ENCODE measurements at places on chromosomes 7 and 10. TPM values are rescaled to one million over a fixed set of nuclear protein-coding genes. Genes with fewer than 3 reads are reported as not detected.

Gene CCL26
- 8.1 TPM for total RNA-seq

Gene GALNT17
- total RNA-seq, result 0.11 TPM

Gene SPDYE9
- total RNA-seq, result not detected

Gene PILRB
- 45.3 TPM for total RNA-seq

Gene OR2A1
- total RNA-seq, result not detected

DNA sequence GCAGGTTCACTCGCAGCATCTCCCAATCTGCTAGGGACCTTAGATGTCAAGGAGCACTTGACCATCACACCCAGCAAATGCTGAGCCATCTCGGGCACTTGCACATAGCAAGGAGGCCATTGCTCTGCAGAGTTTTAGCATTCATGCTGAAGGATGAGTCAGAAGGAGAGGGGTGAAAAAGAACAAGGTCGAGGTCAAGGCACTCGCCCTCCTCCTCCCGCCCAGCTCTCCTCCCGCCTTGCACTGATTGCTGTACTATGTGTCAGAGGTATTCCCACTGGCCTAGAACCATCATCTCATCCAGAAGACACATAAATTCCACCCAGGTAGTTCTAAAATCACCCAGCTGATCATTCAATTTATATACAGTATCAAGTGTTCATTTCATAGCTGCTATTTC lies 255.1 kb upstream of the SP4 start:
- DNase-seq, result no peak
- H3K27me3 ChIP-seq, result peaks cover 24% of the 10 kb centered on the region
- H3K36me3 ChIP-seq, result no peaks in the 10 kb centered on the region
- no peak overlapping the region for H3K4me3 ChIP-seq
- H3K27ac ChIP-seq, result no peak overlapping the region

- H3K27me3 ChIP-seq, result no peaks in the 10 kb centered on the region
- no peaks in the 10 kb centered on the region for H3K4me1 ChIP-seq
- no peaks in the 10 kb centered on the region for H3K36me3 ChIP-seq
- no peak overlapping the region for H3K27ac ChIP-seq
- no peak overlapping the region for H3K4me3 ChIP-seq
Measured at GRCh38 chr7:84677117-84677732, 482.6 kb upstream of the SEMA3A start.

- H3K4me1 ChIP-seq, result peaks cover 10% of the 10 kb centered on the region
- H3K36me3 ChIP-seq, result 0 out of 3 replicates have a peak, but pooled peaks cover 7% of the 10 kb centered on the region
- H3K27me3 ChIP-seq, result no peaks in the 10 kb centered on the region
- peak overlapping the region; percentile 14 for H3K27ac ChIP-seq
- peak overlapping the region; percentile 30 for H3K4me3 ChIP-seq
Measured at GRCh38 chr7:2845034-2845592, 1.0 kb upstream of the GNA12 start.

- H3K4me1 ChIP-seq, result no peaks in the 10 kb centered on the region
- H3K4me3 ChIP-seq, result no peak overlapping the region
- DNase-seq, result no peak
- no peaks in the 10 kb centered on the region for H3K27me3 ChIP-seq
- H3K27ac ChIP-seq, result no peak overlapping the region
Measured at GRCh38 chr10:98195120-98195519, 60.7 kb downstream of the R3HCC1L start.

GRCh38 chr7:92674379-92674778 lies 84.2 kb upstream of the FAM133B start:
- no peaks in the 10 kb centered on the region for H3K27me3 ChIP-seq
- peaks cover 29% of the 10 kb centered on the region for H3K36me3 ChIP-seq
- H3K4me3 ChIP-seq, result no peak overlapping the region
- DNase-seq, result no peak

DNA sequence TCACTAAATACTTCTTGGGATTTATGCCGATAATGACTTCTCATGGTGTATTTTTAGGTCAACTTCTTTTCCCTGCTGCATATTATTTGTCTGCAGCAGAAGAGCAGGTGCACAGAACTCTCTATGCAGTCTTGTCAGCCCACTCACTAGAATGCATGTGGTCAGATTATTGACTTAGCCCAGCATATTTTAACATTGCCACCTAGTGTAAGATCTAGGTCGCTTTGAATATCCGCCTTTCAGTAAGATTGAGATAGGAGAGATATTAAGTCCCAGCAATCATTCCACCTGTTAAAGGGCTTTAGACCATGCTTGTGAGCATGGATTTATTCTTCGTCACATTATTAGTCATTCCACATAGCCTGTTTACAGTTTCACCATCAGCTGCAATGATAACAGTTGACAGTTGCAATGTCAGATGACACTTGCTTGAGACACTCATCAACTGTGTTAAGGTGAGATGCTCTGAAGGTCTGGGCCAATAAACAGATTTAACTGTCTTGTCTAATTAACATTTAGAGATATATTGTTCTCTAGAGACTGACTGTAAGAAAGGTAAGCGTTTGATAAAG lies 491.7 kb downstream of the ARL4A start:
- peaks cover 2% of the 10 kb centered on the region for H3K4me1 ChIP-seq
- H3K36me3 ChIP-seq, result no peaks in the 10 kb centered on the region
- no peaks in the 10 kb centered on the region for H3K27me3 ChIP-seq
- no peak overlapping the region for H3K27ac ChIP-seq
- DNase-seq, result no peak

- no peaks in the 10 kb centered on the region for H3K36me3 ChIP-seq
- H3K4me3 ChIP-seq, result no peak overlapping the region
- no peaks in the 10 kb centered on the region for H3K27me3 ChIP-seq
- no peak overlapping the region for H3K27ac ChIP-seq
Measured at GRCh38 chr7:79868010-79868409, 266.6 kb upstream of the GNAI1 start.

GRCh38 chr10:13099666-13100348 lies at the start of gene OPTN:
Gene OPTN (plus strand): TSS chr10:13100163. CDS start chr10:13109123, 8,960 bp downstream.
- no peaks in the 10 kb centered on the region for H3K36me3 ChIP-seq
- H3K4me1 ChIP-seq, result peaks cover 10% of the 10 kb centered on the region
- no peaks in the 10 kb centered on the region for H3K27me3 ChIP-seq
- H3K27ac ChIP-seq, result peak within 1 kb of the TSS; percentile 43
- peak within 1 kb of the TSS; percentile 61 for H3K4me3 ChIP-seq
- DNase-seq, result peak; percentile 88

- no peak for DNase-seq
- H3K4me1 ChIP-seq, result peaks cover 9% of the 10 kb centered on the region
- no peak overlapping the region for H3K4me3 ChIP-seq
- peaks cover 54% of the 10 kb centered on the region for H3K27me3 ChIP-seq
- no peaks in the 10 kb centered on the region for H3K36me3 ChIP-seq
Measured at GRCh38 chr7:158447506-158448171, 140.0 kb downstream of the PTPRN2 start.

- no peaks in the 10 kb centered on the region for H3K4me1 ChIP-seq
- DNase-seq, result peak; percentile 68
- no peaks in the 10 kb centered on the region for H3K36me3 ChIP-seq
Measured at GRCh38 chr7:128874140-128875031, 11.7 kb downstream of the ATP6V1F start.

DNA sequence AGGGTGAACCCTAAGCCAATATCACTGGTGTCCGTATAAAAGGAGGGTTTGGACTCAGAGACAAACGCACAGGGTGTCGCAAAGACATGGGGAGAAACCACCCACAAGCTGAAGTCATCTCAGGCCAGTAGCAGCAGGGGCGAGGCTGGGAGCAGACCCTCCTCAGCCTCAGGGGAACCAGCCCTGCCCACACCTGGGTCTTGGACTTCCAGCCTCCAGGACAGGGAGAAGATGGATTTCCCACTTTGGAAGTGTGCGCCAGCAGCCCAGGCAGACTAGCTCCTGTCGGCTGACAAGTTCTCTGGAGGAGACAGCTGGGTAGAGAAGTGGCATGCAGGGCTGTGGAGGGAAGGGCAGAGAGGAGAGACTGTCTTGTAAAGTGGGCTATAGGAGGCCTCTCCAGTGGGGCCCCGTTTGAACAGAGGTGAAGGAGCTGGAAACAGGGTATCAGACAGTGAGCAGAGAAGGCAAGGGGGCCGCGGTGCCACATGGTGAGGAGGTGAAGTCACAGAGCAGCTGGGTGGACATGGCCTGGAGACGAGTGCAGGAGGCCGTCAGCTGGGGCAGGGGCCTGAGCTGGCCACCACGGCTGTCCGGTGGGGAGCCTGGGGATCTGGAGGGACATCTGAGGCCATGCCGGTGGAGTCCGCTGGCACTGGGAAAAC lies 475.6 kb downstream of the PTPRN2 start:
- H3K27me3 ChIP-seq, result no peaks in the 10 kb centered on the region
- H3K27ac ChIP-seq, result no peak overlapping the region
- no peaks in the 10 kb centered on the region for H3K4me1 ChIP-seq
- H3K36me3 ChIP-seq, result no peaks in the 10 kb centered on the region
- no peak for DNase-seq
- no peak overlapping the region for H3K4me3 ChIP-seq

DNA sequence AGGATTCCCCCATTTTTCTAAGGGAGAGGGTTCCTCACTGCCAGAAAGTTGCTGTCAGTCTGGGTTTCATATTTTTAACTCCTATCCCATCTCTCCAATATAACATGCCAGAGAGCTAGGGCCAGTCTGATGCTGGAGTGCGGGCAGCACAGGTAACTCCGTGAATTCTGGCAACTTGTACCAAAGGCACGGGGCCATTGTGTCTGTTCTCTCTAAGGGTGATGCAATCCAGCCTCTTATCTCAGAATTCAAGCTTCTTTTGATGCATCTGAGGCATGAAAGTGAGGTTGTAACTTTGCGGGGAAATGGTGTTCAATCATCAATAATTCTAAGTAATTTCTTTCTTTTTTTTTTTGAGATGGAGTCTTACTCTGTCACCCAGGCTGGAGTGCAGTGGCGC lies 1074.4 kb downstream of the TYW1 start:
- H3K4me3 ChIP-seq, result no peak overlapping the region
- H3K27me3 ChIP-seq, result no peaks in the 10 kb centered on the region
- DNase-seq, result no peak

GRCh38 chr10:13816195-13816925 lies 229.6 kb downstream of the PRPF18 start:
- H3K27me3 ChIP-seq, result peaks cover 10% of the 10 kb centered on the region
- H3K4me3 ChIP-seq, result no peak overlapping the region
- H3K4me1 ChIP-seq, result no peaks in the 10 kb centered on the region
- no peaks in the 10 kb centered on the region for H3K36me3 ChIP-seq

DNA sequence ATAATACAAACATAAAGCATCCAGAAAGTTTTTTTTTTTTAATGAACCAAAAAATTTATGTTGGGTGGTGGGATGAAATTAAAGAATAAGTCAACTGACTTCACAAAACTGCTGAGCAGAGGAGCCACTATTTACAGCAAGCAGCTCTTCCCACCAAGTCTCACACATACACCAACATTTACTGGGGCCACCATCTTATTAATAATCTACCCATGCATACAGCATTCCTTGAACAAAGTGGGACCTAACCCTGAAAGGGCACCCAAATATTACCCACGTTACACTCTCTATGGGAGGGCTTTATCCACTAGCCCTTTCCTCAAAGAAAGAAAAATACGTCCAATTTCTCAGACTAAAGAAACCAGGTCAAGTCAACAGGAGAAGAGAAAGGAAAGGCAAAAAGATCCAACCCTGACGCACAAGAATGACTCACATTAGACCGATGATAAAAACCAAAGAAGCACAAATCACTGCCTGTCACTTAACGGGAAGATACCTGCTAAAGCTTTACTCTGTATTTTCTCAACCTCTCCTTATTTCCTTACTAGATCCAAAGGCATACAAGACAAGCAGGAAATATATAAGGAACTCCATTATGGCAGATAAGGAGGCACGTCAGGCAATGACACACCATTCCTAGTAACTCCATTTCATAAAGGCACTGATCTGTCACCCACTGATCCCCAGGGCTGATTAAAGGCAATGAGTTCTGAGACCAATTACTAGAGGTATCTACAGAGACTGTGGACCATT lies 141.8 kb upstream of the ASAH2 start:
- H3K27me3 ChIP-seq, result no peaks in the 10 kb centered on the region
- H3K27ac ChIP-seq, result peak overlapping the region; percentile 13
- no peak overlapping the region for H3K4me3 ChIP-seq
- peaks cover 41% of the 10 kb centered on the region for H3K36me3 ChIP-seq

- H3K27me3 ChIP-seq, result no peaks in the 10 kb centered on the region
- no peaks in the 10 kb centered on the region for H3K4me1 ChIP-seq
Measured at GRCh38 chr7:47516985-47517600, 64.8 kb downstream of the TNS3 start.

DNA sequence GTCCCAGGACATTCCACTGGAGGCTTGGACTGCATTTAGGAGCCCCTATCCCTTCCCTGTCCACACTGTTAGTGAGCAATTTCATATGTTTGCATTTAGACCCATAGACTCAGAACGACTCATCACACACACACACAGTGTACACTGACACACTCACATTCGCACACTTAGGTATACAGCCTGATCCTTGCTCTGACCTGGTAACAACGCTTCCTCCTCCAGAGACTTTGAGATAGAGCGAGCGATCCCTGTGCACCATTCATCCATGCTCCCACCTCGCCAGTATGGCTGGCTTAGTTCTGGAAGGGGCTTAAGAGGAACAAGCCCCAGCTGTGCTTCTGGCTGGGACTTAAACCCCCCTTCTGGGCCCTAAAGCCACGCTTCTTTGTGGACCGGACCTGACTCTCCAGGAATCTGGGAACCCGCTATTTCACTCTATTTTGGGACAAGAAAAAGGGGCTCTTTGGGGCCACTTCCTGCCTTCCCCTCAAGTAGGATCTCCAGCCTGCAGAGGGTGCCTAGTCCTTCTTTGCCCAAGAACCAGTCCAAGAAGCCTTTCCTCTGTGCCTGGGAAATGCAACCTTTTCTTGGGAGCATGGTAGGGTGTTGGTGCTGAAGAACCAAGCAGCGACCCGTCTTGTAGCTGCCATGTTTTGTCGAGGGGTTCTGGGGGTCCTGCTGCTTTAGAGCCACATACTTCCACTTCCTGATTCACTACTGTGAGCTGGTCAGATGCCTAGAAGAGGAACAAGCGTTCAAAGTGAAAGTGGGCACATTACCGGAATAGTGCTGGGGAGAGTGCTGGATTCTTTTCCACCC lies 1.1 kb upstream of the HOXA13 start:
- H3K27me3 ChIP-seq, result peaks cover 49% of the 10 kb centered on the region
- DNase-seq, result no peak
- H3K27ac ChIP-seq, result no peak overlapping the region
- no peaks in the 10 kb centered on the region for H3K36me3 ChIP-seq
- no peak overlapping the region for H3K4me3 ChIP-seq
- H3K4me1 ChIP-seq, result peaks cover 17% of the 10 kb centered on the region

DNA sequence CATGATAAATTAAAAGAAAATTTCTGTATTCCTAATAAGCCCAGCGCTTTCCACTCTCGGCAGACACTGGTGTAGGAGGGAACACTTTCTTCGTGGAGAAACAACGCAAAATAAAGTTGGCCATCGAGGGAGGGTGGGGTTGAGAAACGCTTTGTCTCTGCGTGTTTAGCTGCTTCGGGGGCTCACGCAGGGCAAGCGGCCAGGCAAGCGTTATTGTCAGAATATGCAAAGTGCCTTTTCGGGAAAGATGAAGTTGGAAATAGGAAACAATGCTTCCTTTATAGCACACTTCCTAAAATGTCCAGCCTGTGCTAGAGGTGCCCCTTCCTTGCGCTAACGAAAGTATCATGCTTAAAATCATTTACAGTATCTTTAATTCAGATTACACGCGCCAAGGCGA lies 1.9 kb upstream of the EBF3 start:
- H3K4me1 ChIP-seq, result peaks cover 8% of the 10 kb centered on the region
- H3K36me3 ChIP-seq, result no peaks in the 10 kb centered on the region
- DNase-seq, result no peak
- H3K27ac ChIP-seq, result no peak overlapping the region
- H3K27me3 ChIP-seq, result no peaks in the 10 kb centered on the region

GRCh38 chr10:116742367-116743265 lies at the start of gene HSPA12A:
Gene HSPA12A (minus strand): TSS chr10:116742566. CDS start chr10:116742469, 97 bp downstream.
- peaks cover 18% of the 10 kb centered on the region for H3K4me1 ChIP-seq
- H3K27me3 ChIP-seq, result peaks cover 24% of the 10 kb centered on the region
- H3K27ac ChIP-seq, result no peak within 1 kb of the TSS
- H3K4me3 ChIP-seq, result peak within 1 kb of the TSS; percentile 40
- H3K36me3 ChIP-seq, result no peaks in the 10 kb centered on the region
- peak; percentile 84 for DNase-seq

Data from K562 (cell line).